ENCODE measurements at places on chromosomes 13 and 19.

DNA sequence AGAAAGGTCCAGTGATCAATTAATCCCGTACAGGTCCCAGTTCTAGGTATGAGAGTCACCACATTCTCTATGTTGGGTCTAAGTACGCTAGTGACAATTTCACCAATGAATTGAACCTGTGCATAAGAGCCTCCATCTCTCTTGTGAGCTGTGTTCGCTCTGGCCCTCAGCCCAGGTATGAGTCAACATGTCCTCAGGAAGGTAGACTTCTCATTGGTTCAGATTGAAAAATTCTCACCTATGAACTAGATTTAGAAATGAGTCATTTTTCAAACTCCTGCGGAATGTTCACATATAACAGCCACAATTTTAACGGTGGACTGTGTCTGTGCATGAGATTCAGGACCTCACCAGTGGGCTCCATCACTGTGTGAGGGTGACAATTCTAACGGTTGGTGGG lies 12.7 kb upstream of the ZNF43 start:
- DNase-seq, result peak; percentile 39

GRCh38 chr13:93004919-93005318 lies 221.7 kb upstream of the GPC6 start:
- DNase-seq, result no peak

DNA sequence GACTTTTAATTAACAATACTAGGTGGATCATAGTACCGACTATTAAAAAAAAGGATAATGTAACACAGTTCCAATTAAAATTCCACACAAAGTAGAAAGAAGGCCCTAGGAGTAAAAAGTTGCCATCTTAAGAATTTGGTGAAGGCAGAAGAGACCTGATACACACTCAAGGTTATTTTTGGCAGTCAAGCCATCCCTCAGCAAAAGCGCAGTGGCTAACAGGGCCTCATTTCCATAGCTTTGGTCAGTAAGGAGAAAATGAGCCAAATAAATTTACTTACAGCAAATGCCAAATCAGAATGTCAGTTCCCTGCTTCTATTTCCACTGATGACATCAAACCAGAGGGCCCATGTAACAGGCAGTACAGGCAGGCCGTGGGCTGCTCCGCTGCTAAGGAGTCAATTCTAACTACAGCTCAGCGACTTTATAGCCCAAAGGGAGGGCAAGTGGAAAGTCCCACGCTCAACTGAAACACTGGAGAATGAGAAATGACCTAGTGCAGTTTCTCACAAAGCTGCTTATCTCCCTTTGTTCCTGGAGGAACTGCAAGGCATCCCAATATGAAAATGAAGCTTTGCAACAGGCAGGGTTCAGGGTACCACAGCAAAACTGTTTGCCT lies 6.3 kb downstream of the ARGLU1 start:
- no peak for DNase-seq

GRCh38 chr13:30049692-30050091 lies 199.3 kb upstream of the UBL3 start:
- no peak for DNase-seq

DNA sequence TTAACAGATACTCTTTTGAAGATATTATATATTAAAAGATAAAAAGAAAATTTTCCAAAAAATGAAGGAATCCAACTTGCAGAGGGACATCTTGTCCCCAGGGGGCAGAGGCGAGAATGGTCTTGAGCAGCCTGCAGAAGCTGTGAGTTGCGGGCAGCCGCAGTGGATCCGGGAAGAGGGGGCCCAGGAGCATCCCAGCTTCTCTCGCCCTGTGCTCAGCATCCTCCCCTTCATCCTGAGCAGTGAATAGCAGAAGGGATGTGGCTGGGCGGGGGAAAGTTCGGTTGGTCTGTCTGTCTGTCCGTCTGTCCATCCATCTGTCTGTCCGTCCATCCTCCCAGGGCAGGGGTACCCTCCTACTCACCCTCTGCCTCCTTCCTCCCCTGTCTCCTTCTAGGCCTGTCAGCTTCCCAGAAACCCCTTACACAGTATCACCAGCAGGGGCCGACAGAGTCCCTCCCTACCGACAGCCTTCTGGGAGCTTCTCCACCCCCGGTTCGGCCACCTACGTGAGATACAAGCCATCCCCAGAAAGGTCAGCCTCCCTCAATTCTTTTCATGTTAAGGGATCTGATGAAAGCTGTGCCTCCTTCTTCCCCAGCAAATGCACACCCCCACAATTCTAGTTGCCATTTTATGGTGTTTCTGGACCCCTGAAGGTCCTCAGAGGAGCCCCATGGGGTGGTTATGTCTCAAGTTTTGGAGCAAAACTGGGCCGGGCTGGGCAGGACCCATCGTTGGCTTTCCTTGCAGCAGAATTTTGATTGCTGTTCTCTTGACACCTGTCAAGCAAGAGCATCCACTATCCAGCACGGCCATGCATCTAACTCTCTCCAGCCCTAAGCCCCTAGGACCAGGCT lies 81.6 kb downstream of the DPF1 start:
- peak; percentile 51 for DNase-seq

DNA sequence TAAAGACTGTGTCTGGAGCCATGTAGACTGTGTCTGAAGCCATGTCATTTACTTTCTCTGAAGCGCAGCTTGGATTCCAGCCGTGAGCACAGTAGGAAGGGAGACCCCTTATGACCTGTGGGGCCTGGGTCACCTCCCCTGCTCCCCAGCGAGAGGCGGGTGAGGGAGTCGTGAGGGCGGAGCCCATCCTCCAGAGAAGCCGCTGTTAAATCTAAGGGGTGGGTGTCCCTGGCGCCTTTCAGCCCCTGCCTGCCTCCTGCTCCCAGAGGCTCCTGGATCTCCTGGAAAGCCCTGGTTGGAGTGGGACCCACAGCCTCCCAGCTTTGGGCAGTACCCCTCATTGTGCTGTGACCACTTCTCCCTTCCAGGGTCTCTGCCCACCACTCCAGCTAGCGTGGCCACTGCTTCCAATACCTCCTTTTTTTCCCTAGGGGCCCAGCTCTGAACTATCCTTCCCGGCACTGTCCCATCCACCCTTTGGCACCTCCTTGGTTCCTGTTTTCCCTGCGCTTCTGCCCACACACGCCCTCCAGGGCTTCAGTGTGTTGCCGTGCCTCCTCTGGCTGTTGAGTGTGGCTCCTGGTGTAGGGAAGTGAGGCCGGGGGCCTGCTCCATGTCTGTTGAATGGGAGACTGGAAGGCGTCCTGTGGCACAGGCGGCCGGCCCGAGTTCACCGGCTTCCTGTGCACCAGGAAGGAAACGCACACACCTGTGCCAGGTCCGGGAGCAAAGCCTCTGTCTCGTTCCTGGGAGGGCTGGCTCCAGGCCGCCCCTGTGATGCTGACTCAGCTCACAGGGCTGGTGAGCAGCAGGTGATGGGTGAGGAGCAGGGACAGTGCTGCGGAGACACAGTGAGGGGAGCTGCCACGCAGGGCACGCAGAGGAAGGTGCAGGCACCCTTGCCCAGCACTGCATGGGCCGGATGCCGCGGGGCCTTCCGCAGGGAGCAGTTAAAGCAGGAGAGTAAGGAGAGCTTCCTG lies 29.4 kb downstream of the ATP4B start:
- no peak for DNase-seq

- DNase-seq, result no peak
Observed at GRCh38 chr13:73966331-73966730, 167.9 kb downstream of the KLF12 start.

- DNase-seq, result no peak
Observed at GRCh38 chr19:48433337-48433736, 12.4 kb upstream of the GRWD1 start.

GRCh38 chr19:2619076-2619475 lies 83.4 kb downstream of the GNG7 start:
- DNase-seq, result no peak

DNA sequence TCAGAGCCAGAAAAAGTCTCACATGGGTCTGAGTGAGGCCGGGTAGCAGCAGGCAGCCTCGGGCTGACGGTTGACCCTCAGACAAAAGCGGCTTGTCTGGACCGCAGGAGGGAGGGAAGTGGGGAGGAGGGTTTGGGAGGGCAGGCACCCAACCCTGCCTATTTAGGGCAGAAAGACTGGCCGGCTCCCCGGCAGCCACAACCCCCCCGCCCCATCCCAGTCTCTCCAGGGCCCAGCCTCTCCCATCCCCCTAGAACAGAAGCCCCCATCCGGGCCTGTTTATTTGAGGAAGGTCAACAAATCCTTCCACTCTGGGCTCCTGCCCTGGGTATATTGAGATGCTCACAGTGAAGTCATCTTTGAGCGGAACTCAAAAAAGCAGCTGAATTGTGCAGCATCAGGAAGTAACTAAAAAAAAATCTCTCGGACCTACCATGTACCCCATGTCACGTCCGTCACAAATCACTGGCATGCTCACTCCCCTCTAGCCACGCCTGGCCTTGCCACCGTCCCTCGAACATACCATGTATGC lies 6.3 kb downstream of the DACT3 start:
- DNase-seq, result no peak

DNA sequence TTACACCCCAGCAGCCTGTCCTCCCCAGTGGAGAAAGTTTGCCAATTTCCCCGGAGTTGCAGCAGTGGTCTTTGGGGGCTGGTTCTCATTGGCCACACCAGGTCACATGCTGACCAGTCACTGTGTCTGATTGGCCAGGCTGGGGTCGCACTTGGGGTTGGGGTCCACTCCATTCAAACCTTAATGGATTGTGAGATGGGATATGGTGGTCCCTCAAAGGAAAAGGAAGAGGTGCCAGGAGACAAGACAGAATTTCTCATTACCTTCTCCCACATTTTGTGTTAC lies 3.4 kb downstream of the PPM1N start:
- no peak for DNase-seq

DNA sequence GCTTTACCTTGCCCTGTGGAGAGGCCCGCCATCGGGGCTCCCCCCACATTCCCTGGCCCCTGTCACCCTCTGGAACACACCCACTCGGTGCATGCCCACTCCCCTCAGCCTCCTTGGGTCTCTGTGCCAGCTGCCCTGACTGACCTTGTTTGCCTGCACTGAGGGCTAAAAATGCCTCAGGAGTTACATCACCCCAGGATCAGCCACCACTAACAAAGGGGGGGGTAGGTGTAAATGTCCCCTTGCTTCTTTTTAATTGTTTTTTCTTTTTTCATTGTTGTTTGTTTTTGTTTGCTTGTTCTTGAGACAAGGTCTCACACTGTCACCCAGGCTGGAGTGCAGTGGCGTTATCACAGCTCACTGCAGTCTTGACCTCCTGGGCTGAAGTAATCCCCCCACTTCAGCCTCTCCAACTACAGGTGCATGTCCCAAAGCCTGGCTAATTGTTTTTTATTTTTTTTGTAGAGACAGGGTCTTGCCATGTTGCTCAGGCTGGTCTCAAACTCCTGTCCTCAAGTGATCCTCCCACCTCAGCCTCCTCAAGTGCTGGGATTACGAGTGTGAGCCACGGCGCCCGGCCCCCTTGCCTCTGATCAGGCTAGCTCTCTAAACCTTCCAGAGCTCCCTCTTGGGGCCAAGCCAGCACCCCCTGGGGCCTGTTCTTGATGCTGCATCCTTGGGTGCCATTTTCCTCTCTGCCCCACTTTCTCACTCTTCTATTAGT lies 297.1 kb downstream of the UQCRFS1 start:
- no peak for DNase-seq

DNA sequence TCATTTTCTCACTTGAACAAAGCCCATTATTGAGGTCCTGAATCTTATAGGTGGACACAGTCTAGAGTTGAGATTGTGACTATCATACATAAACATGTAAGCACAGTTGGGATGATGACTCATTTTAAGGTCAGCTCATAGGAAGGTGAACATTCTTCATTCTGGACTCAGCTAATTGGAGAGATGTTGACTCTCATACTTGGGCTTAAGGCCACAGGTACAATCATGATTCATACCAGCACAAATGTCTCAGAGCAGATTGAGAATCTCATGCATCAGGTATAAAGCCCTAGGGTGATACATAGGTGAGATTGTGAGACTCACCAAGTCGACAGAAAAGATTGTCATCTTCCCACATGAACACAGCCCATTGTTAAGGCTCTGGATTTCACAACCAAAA lies 62.3 kb upstream of the ZNF724 start:
- no peak for DNase-seq

GRCh38 chr19:49347835-49348234 lies 12.6 kb downstream of the CD37 start:
- DNase-seq, result peak; percentile 76

GRCh38 chr13:101785858-101786257 lies 333.4 kb downstream of the ITGBL1 start:
- peak; percentile 46 for DNase-seq

- no peak for DNase-seq
Observed at GRCh38 chr13:91537376-91537775, 139.0 kb downstream of the GPC5 start.

- no peak for DNase-seq
Observed at GRCh38 chr13:84238381-84238780, 356.1 kb upstream of the SLITRK1 start.

- no peak for DNase-seq
Observed at GRCh38 chr19:15540435-15540834, 32.1 kb downstream of the CYP4F22 start.

- DNase-seq, result no peak
Observed at GRCh38 chr19:4061178-4061682, 5.5 kb downstream of the ZBTB7A start.

- DNase-seq, result peak; percentile 39
Observed at GRCh38 chr13:27619728-27620376, 477 bp downstream of the LNX2 start.

DNA sequence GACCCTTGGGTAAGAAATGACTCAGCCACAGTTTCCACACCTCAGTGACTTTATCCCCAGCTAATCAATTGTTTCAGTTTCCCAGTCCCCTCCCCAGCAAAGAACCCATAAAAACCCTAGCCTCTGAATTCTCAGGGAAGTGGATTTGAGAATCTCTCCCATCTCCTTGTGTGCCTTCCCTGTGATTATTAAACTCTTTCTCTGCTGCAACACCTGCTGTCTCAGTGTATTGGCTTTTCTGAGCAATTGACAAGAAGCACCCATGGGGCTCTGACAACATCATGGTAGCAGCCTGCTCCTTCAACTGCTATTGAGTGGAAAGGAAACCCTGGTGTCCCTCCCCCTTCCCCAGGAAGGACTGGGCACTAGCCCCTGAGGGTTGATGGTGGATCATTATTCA lies 73.7 kb downstream of the UQCRFS1 start:
- no peak for DNase-seq

- DNase-seq, result no peak
Observed at GRCh38 chr19:10631874-10632273, 6.5 kb downstream of the SLC44A2 start.

DNA sequence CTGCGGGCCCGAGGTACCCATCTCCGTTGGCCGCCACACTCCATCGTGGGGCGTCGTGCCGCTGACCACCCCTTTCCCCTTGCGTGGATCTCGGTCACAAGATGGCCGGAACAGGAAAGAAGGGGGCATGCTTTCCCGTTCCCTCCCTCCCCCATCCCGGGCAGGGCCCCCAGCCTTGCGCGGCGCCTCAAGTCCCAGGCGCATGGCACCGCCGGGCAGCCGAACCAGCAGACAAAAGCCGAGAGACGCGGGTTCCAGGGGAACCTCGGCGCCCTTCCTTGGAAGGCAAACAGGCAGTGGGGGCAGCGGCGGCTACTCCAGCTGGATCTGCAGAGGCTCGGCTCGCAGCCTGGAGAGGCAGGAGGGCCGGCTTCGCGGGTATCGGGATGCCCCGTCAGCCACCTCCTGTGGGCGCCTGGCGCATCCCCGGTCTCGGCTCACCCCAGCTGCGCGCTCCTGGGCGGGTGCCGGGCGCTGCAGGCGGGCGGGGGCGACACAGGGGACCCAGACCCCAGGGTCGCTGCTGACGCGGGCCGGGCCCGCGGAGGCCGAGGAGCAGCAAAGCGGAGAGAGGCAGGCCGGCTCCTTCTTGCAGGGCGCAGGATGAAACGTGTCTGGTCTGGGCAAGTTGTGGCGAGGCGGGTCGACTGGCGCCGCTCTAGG lies 439 bp downstream of the DZIP1 start:
- peak; percentile 47 for DNase-seq

GRCh38 chr19:7288977-7289376 lies 5.2 kb downstream of the INSR start:
- DNase-seq, result no peak

- no peak for DNase-seq
Observed at GRCh38 chr19:39557811-39558623, 18.1 kb upstream of the EID2 start.

Measured in fibroblast of skin of back (primary cell).